ENCODE measurements at places on chromosomes 6 and 20.

- DNase-seq = no peak
Observed at GRCh38 chr6:1786455-1787453, 177.0 kb downstream of the FOXC1 start.

DNA sequence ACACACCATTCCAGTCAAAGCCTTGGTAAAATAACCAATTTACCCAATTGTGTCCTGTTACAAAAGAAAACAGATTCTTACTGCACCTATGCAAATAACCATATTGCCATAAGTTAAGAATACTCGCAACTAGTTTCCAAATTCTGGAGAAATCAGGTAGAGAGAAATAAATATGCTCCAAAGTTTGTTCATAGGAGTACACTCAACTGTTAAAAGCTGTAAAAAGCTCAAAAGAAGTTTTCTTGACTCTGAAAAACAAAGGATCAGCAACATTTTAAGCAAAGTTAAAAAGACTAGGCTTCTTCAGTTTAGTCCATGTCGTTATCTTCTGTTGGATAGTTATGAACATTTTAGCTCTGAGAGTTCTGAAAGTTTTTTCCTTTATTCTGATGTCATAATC lies 48.0 kb downstream of the CEP85L start:
- no peak for DNase-seq

DNA sequence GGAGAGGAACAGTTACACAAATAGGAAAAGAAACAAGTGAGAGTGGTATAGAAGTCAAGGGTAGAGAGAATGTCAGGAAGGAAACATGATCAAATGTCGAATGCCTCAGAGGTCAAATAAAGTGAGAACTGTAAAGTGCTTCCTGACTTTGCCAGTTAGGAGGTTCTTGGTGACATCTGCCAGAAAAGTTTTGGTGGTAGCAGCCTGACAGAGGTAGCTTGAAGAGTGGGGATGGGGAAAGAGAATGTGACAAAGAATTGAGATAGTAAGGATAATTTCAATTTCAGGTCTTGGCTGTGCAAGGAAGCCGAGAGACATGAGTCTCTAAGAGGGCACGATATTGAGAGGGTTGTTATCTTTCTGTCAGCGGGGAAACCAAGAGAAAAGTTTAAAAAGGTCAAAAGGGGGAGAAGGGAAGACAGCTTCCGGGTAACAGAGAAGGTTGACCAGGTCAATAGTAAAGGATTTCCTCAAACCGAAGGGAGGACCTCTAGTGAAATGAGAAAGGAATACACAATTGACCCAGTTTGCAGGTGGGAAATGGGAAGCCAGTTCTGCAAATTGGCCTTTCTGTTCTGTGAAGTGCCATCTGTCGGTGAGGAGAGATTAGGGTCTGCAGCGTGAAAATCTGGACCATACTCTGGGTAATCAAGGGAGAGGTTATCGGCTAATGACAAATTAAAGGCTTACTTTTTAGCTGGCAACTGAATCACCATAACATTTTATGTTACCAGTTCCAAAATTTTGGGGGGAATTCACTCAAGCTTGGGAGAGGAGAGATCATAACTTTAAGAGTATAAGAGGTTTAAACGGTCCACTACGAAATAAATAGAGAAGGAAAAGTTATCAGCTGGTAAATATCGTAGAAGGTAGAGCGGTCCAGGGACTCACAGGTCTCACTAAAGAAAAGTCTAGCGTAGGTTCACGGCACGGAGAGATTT lies 973 bp upstream of the BRD2 start:
- DNase-seq = no peak

DNA sequence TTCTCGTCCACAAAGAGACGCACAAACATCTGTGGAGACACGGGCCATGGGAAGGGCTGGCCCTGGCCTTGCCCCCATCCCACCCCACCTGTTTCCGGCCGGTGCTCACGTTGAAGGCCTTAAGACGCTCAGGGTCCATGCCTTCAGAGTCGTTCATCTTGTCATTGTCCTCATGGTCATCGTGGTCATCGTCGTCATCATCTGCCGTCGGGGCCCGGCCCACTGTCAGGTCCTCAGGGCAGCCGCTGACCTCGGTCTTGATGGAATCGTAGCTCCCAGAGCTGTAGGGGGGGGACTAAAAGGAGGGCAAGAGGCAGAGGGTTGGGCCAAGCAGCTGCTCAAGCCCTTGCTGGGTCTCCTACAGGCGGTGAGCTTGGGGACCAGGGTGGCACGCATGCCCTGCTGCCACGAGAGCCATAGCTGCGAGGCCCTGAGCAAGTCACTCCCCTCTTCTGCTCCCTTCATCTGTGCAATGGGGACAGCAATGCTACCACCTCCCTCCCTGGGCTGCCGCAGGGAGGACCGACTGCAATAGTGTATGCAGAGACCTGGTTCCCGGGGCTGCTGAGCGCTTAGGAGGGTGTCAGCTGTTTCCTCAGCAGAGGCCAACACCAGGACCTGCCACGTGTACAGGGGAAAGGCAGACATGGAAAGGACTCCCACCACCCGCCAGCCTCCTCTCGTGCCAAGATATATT lies 95.5 kb downstream of the ASXL1 start:
- no peak for DNase-seq

DNA sequence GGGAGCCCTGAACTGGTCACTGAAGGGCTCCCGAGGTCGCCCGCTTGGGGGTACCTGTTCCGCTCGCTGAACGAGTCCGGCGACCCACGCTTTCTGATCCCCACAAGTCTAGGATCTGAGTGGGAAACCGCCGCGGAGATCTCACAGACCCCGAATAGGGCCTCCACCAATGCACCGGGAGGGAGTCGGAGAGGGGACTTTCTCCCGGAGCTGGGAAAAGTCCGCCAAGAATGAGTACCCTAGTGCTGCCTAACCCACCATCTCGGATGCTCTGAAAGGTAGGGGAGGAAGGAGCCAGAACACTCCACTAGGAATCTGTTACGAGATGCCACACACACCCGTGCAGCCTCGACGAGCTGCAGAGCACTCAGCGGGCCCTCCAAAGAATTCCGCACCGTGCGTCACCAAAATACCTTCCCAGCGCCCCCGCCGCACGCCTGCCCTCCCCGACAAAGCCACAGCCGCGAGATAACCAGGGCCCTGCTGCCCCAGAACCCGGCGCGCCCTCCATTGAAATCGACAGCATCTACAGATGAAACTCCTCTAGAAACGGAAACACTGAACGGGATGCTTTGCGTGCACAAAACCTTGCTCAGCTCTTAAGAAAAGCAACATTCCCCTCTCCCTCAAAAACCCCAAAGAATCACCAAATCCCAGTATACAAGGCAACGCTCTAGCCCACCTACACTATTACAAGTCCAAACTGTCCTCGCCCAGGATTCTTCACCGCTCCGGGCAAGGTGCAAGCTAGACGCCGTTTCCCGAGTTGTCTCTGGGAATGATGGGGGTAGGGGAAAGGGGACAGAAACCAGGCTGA lies 686 bp downstream of the COL12A1 start:
- no peak for DNase-seq

- DNase-seq = no peak
Observed at GRCh38 chr6:164929408-164929977, 379.9 kb downstream of the C6orf118 start.

- no peak for DNase-seq
Observed at GRCh38 chr6:33420491-33421343, 852 bp downstream of the SYNGAP1 start.

GRCh38 chr20:10978713-10979112 lies 304.9 kb upstream of the JAG1 start:
- no peak for DNase-seq

- DNase-seq = no peak
Observed at GRCh38 chr6:43986177-43986825, 141.0 kb downstream of the MRPL14 start.

- no peak for DNase-seq
Observed at GRCh38 chr6:98514073-98514720, 320.2 kb upstream of the POU3F2 start.

DNA sequence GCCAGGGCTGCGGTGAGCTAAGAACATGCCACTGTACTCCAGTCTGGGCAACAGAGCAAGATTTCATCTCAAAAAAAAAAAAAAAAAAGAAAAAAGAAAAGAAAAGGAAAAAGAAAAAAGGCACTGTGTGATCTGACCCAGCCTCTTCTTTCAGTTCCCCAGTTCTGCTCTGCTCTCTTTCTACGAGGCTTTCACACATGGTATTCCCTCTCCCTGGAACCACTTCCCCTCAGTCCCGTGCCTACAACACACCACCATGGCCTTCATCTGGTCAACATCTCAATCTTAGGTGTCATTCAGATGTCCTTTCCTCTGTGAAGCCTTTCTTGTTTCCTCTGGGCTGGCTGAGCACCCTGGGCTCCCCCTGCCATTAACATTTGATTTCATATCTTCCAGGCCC lies 2.3 kb upstream of the DSN1 start:
- no peak for DNase-seq

- no peak for DNase-seq
Observed at GRCh38 chr6:4139272-4139671, 3.9 kb upstream of the ECI2 start.

DNA sequence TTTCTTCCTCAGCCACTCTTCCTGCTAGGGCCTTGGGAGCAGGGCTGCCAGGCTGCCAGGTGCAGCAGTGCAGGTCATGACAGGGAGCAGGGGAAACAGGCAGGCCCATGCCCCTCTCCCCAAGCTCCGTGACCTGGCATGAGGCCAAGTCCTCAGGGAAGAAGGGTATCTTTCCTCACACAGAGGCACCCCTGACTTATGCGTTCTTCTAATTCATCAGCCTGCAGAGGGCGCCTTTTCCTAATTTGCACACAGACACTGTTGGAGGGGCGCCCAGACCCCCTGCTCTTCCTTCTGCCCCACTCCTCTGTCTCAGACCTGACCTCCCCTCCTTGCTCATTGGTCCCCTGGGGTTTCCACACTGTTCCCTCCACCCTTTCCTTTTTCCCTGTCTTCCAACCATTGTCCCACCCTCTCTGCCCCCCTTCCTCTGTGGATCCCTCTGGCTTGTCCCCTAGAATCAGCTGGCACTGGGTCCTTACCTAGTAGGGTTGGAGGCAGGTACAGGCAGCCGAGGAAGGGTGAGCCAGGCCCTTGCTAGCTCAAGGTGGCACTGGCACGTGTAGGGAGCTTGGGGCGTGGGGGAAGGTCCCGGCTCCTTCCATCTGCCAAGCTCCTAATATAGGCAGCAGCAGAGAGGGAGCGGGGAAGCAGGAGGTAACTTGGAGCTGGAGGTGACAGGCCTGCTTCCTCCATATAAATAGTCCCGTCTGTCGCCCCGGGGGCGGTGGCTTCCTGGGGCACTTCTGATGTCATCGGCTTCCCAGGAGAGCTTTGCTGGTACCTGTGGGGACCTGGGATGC lies 154.9 kb upstream of the MLN start:
- DNase-seq = no peak

DNA sequence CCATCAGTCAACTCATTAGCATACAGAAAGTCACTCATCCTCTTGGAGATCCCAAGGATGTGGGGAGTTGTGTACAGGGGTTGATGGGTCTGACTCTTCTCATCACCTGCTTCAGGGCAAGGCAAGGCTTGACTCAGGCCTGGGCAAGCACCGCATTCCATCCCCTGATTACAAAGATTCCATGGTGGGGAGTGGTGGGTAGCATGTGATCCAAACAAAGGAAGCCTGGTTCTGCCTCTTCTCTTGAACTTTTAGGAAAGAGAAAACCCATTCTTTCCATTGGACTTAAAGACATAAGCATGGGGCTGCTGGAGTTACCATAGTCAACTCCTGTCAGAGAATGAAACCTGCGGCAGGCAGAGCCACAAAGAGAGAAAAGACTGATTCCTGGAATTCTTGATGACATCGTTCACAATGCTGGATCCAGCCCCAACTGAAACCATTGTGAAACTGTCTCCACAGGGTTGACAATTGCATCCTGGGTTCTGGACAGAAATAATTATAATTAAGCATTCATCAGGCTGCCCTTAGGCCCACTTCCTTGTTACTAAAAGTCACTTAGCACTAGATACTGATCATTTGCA lies 235.8 kb upstream of the KCNG1 start:
- DNase-seq = no peak

GRCh38 chr6:134103006-134103405 lies 50.6 kb upstream of the SLC2A12 start:
- no peak for DNase-seq

GRCh38 chr6:137964876-137965275 lies 97.8 kb downstream of the TNFAIP3 start:
- no peak for DNase-seq

GRCh38 chr6:31870385-31870921 lies 7.8 kb upstream of the NEU1 start:
- DNase-seq = no peak

GRCh38 chr6:151757506-151757955 lies 50.0 kb upstream of the ESR1 start:
- DNase-seq = no peak

DNA sequence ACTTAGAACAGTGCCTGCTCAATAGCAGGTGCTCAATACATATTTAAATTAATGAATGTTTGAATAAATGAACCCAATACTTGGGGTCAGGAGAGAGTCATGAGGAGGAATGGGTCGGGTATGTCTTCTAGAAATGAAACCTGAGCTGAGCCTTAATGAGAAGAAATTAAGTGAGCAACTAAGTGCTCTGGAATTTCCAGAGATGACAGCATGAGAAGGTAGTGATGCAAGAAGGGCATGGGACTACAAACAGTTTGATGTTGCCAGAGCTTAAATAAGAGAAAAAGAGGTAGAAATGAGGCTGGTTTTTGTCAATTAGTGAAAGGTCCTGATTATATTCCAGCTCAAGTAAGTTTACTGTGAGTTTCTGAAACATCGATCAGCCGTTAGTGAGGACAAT lies 82.9 kb downstream of the PDE10A start:
- DNase-seq = no peak

DNA sequence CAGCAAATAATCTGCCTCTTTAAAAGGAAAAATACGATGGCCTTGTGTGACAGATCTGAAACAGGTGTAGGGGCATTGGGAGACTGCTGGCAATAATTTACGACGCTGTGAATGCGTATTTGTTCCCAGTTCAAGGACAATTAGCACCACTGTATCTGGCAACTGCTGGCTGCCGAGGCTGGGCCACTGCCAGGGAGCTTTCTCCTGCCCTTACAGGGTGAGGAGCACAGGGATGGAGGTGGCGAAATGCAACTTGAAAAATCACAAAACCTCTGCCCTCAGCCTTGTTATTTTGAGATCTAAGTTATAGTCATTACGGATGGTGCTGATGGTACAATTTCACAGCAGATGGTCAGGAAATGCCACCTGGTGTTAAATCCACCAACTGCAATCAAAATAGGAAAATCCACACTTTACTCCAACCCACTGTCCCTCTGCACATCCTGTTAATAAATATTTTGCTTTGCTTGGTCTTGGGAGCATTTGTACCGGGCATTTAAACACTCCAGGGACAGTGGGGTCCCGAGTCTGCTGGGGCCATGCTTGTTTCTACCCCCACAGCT lies 6.4 kb downstream of the MYLK4 start:
- DNase-seq = no peak

GRCh38 chr6:44166591-44167184 lies 8.1 kb downstream of the CAPN11 start:
- DNase-seq = no peak

- no peak for DNase-seq
Observed at GRCh38 chr20:38635721-38636288, 34.2 kb downstream of the ARHGAP40 start.

DNA sequence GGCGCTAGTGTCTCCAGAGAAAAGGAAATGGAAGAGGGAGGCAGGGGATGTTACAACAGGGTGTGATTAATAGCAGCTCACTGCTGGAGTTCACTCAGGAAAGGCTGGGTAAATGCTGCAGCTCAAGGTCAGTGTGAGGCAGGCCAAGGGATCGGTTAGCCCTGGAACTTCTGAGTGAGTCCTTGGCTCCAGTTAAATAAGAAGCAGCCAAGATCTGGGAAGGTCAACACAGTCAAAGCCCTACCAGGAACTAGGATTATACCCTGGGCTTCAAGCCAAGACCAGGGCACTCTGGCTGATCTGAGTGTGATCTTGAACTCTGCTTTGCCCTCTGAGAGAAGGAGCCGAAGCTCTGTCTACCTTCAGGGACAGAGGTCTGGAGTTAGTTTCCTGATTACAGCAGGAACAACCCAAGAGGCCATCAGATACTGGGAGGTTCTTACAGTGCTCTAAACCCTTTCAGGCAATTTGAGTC lies 44.3 kb downstream of the TPD52L1 start:
- no peak for DNase-seq
